ENCODE measurements at places on chromosomes 6 and 20.

DNA sequence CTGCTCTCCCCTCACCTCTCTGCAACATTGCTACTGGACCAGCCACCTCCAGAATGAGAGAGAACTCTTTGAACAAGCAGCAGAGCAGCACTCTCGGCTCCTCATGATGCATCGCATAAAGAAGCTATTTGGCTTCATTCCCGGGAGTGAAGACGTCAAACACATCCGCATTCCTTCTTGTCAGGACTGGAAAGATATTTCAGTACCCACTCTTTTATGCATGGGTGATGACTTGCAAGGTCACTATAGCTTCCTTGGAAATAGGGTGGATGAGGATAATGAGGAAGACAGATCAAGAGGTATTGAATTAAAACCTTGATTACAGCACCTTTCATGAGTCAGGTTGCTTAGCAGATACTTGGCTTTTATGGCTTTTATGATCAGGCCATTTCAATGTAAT lies 4.3 kb downstream of the CALHM4 start:
- no peak for DNase-seq

GRCh38 chr6:164377348-164377918 lies 932.0 kb downstream of the C6orf118 start:
- no peak for DNase-seq

- no peak for DNase-seq
Measured at GRCh38 chr6:22025468-22026163, 271.2 kb downstream of the PRL start.

DNA sequence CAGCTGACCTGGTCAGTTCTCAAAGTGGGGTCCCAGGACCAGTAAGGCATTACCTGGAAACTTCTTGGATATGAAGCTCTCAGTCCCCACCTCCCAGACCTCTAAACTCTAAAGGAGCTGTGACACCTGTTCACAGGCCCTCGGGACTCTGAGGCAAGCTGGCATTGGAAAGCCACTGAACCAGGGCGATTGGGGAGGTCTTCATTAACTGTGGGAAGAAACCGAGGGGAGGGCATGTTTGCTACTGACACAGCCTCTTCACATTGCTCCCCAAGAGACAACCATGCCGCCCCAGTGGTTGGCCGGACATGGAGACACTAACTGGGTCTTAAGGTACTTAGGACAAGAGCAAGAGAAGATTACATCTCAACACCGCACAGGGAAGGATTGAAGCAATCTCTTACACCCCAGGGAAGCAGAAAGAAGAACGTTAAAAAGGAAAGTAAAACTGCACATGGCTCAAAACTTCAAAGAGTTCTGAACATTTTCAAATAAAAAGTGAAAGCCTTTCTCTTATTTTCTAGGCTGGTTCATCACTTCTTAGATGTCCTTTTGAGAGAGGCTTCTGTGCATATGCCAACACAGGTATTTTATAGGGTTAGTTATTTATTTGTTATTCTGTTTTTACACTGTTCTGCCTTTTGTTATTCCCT lies 210.0 kb upstream of the CST7 start:
- no peak for DNase-seq

GRCh38 chr6:35136185-35136584 lies 5.0 kb downstream of the TCP11 start:
- no peak for DNase-seq

DNA sequence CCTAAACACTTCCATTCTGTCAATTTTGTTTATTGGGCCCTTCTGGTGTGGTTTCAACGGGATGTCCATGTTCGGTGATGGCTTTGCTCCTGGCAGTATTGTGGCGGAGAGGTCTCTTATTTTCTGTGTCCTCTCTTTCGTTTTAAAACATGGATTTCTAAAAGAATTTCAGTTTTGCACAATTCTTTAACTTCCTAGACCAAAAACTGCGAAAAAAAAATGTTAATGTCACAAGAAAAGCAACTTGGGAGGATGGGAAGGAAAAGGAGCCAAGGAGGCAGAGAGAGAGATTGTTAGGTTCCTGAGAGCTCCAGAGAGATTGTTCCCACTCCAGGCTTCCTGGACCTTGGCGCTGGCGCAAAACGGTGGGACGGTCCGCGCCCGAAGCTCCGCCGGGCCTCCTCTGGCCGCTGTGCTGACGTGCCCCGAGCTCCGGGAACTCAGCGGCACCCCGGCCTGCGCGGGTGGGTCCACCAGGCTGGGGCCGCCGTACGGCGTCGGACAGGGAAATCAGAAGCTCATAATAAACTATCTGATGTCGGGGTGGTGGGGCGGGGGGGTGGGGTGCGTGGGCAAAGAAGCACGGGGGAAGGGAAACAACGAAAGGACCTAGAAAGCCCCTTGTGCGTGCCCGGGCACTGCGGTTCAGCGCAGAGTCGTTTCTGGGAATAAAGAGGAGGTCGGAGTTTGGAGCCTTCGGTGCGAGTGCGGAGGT lies 951 bp upstream of the OLIG3 start:
- no peak for DNase-seq

DNA sequence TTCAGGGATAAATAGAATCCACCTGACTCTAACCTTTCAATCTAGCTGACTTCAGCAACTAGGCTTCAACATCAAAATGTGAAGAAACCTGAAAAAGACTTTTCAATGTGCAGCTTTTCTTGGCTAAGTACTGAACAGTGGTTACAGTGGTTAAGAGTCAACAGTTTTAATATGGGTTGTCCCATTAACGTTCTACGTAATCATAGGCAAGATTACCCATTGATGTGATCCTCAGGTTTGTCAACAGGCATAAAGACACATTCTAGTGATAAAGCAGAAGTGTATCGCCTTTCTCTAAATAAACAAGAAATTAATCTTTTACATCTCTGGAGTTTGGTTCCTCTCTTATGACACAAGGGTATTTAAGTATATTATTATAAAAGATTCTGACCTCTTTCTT lies 154.1 kb upstream of the RUNX2 start:
- DNase-seq, result no peak

GRCh38 chr6:12265296-12265695 lies 24.9 kb upstream of the EDN1 start:
- DNase-seq, result no peak
